ENCODE measurements at places on chromosomes 16 and 17.
A peak's percentile ranks its signal among the peaks of the same experiment; 100 is the strongest.

DNA sequence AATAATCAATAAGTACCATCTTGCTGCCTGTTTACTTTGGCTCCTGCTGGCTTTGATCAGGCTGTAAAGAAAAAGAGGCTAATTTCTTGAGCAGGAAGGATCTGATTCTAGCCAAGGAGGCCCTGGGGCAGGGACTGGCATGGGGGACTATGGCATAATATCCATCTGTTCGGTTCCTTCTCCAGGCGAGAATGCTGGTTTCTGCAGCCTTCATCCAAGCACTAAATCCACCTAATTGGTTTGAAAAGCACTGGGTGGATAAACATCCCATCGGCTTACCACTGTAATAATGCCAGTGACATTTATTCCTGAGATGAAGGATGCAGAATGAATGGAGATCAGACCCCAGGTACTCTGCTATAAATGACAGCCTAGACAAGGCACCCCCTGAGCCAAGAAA lies 180.0 kb upstream of the ASIC2 start:
- no peak for DNase-seq

DNA sequence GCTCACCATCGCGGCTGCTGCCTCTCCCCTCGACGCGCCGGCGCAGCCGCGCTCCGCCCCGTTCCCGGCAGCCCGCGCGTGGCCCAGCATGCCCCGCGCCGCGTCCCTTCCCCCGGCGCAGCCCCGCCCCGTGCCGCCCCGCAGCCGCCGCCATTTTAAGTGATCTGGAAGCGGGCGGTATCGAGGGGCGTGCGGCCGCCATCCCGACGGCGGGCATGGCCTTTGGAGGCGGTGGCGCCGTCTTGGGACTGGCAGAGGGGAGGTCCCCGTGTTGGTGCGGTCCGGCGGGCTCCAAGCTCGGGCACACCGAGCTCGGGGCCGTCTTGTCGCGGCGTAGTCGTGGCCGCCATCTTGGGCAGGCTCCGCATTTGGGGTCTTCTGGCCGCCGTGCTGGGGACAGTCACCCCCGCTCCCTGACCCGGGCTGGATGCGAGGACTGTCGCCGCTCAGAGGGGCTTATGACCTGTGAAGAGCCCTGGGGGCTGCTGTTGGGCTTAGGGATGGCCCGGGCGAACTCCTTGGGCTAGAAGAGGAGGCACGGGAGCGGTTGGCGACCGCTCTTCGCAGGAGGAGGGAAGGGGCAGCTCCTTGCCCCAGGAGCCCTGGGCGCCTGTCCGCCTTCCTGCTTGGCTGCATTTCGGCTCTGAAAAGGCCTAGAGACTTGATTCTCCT lies at the start of gene ELOB:
ELOB (minus strand) TSS at position 50 of the 672 bp plus-strand sequence; CDS start at position 9, 41 bp downstream.
- peak; percentile 85 for DNase-seq

GRCh38 chr17:41797377-41797776 lies 10.9 kb upstream of the JUP start:
- DNase-seq = no peak

- DNase-seq = no peak
These were observed 72.1 kb downstream of the SLC5A11 start for GRCh38 chr16:24917891-24918290.

DNA sequence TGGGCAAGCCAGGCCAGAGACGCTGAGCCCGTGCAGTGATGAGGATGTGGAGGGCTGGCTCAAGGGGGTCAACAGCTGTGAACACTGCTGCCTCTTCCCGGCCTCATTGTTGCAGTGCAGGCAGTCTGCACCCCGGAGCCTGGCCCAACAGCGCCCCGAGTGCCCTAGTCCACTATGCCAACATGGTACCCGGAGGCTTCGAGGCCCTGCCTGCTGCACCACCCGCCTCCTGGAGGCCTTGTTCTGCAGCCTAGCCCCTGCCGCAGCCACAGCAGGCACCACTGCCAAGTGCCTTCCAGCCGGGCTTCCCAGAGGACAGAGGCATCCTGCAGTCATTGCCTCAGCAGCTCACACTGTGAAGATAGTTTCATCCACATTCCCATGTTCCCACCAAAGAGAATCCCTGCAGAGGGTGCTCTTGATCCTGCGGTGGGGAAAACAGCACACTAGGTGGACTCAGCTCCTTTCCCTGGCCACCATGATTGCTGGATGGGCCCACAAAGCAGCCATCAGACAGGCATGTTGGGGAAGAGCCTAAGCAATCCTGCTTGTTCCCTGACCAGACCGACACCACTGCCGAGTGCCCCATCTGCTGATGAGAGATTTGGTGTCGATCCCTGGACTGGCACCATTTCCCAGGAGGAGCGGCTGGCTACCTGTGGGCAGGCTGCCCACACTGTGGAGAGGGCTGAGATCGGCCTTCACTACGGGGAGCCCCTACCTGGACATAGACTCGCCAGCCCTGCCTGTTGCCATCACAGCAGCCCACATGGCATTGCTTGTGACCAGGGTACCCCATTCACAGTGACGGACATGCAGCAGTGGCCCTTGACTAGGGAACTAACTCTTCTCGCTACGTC lies 44.9 kb downstream of the USP22 start:
- DNase-seq = peak; percentile 27

DNA sequence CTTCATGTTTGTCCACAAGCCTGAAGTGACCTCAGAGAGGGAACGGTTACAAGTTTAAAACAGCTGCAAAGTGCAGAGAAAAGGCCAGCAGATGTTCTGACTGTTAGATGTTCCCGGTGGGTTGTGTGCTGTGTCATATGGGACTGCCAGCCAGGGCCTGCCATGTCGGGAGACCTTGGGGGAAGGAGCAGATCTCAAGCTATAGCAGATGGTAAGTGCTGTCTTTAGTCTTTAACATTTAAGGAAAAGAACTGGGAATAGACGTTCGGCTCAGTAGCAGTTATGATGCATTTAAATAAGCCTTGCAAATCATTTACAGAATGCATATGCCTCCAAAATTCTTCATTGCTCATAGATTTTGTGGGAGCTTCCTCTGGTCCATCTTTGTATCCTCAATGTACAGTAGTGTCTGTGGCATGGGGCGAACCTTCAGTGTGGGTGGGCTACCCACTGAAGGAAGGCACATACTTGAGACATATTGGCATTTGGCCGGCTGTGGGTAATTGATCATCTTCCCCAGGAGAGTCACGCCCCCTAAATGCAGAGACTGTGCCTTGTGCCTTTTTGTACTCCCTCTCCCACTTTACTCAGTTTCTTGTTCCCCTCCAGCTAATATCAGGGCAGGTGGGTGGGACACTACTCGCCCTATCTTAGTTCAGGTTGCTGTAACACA lies 131.9 kb downstream of the NPIPB5 start:
- DNase-seq = no peak

DNA sequence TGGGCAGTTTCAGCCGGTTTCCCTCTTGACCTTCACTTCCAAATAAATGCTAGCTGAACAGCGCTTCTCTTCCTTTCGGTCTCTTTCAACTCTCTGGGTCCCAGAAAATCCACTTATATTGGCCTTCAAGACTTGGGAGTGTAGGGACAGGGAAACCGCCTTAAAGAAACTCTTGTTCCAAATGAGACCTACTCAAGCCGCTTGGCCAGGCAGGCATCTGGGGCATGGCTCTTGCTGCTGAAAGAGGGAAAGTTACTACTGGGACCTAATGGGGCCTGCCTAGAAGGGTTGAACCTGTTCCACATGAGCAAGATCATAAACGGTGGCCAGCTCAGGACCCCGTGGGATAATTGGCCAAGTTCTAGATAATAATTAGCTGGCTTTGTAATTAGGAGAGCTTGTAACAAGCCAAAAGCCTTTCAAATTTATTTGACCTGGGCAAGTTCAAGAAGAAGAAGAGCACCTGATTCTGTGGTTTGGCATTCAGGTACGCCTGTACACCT lies 13.2 kb downstream of the CDH1 start:
- DNase-seq = no peak

DNA sequence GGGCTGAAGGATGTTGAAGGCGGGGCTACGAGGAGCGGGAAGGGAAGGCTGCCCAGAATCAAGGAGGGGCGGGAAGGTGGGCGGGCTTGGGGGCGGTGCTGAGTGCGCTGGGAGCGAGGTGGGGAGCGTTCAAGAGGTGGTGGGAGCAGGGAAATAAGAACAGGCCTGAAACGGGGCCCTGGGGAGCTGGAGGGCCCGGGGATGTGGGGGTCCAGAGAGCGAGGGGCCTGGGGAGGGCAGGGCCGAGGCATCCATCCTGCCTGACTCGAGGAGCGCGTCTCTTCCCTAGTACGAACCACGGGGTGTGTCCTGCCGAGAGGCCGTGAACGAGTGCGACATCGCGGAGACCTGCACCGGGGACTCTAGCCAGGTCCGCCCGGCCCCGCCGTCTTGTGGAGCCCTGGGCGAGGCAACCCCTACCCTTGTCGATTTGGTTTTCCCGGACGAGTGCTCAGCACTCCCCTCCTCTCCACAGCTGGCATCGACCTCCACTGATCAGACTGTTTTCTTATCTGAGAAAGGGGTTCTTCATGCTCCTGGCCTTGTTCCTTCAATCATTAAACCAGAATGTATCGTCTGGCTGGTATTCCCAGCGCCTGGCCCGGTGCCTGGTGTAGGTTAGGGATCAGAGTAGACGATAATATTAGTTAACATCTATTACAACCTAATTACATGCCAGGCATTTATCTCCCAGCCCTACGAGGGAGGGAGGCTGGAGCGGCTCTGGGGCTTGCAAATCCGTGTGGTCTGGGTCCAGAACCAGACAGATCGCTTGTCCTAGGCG lies 17.2 kb downstream of the ADAM11 start:
- no peak for DNase-seq

DNA sequence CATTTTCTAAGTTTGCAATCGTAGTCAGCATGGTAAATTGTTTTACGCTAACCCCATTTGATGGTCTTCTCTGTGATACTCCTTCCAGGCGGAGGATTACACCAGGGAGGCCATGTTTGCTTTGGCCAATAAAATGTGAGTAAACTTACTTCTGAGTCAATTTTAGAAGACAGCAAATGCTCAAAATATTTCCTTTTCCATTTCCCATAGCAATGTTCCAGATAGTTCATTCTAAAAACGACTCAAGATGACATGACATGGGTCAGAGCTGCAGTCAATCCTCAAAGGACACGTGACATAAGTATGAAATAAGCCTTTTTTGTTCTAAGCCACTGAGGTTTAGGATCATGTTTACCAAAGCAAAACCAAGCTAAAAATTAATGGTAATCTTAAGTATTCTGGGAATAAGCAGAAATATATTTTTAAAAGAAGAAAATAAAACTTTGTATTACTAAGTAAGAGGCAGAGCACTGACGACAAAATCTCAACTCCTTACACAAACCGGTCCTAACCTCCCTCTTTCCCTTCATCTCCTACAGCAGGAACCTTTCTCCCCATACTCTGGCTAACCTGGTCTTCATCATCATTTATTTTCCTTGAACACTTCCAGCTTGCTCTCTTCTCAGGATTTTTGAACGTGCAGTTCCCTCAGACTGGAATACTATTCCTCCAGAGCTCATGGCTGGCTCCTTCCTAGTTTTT lies 266.2 kb downstream of the CEP112 start:
- no peak for DNase-seq

DNA sequence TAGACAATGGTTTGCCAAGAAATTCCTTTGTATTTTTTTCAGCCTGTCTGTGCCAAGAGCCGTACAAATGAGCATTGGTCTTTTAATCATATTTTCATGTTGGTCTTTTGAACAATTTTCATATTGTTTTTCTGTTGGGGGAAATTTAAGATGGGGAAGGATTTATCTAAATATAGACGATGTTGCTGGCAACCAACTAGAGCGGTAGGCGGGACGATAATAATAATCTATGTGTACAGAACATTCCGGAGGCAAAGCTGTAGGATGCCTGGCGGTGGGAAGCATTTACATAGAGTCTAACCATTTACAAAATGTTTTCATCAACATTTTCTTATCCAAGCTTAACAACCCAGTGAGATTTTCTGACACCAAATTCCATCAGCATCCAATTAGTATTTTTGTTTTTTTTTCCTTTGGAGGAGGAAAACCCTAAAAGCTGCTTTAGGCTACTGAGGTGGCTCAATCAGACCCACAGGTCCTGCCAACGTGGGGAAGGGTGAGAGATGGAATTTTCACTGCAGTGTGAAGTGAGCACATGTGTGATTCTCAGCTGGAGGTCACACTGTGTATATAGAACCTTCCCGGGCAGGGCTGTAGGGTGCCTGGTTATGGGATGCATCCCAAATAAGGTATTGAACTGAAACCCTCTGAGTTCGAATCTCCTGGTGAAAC lies 11.7 kb upstream of the SEC14L1 start:
- DNase-seq = no peak

GRCh38 chr17:39169518-39169917 lies 3.6 kb upstream of the ARL5C start:
- DNase-seq = no peak

DNA sequence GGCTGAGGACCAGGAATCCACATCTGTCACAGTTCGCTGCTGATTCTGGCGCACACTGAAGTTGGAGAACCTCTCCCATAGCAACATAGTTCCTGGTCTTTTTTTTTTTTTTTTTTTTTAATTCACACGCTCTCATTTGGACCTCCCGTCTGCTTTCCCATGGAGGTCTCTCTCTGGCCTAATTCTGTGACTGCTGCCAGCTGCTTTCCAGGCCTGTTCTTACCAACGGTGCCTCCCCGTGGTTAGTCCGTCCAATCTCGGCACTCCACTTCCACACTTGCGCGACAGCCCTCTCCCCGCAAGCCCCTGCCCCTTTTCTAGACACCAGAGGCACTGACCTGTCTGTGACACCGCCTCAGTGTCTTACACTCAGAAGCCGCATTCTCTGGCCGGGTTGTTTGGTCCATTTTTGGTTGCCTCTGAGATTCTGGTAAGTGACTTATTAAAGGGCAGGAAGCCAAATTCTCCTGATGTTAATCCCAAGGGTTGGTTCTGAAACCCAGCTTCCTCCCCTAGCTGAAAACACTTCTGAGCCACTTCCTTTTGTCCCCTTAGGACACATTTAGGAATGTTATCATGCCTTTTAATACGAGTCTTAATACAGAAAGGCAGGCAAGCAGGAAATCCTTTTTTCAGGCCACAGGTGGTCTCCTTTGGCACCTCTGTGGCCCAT lies 1.1 kb upstream of the AKTIP start:
- DNase-seq = peak; percentile 64

GRCh38 chr17:61684172-61684571 lies 93.2 kb upstream of the NACA2 start:
- DNase-seq = no peak

DNA sequence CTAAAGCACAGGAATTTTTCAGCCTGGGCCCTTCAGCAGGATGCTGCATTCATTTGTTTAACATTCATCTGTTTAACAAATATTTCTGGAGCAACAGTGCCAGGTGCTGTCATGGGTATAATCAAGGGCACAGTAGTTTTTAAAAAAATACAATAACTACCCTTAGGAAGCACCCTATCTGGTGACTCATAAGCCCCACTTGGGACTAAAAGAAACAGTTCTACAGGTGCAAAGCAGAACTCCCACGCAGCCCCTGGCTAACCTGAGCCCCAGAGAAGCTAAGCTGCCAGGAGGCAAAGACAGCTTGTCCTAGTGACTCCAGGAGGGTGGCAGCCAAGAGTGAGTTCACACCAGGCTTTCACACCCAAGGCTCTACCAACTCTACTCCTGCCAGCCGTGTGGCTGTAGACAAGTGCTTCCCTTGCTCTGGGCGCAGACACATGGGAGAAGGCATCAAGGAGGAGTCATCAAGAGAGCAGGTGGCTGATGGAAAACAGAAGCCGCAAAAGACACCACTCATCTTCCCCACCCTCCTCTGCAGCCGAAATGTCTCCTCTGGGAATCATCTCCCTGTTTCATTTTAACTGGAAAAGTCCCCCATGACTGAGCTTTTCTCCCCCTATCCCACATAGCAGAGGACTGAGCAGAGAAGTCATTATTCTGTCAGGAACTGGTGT lies 14.4 kb downstream of the CUEDC1 start:
- DNase-seq = no peak
